ENCODE measurements at places on chromosomes 7 and 10.
A peak's percentile ranks its signal among the peaks of the same experiment; 100 is the strongest.

DNA sequence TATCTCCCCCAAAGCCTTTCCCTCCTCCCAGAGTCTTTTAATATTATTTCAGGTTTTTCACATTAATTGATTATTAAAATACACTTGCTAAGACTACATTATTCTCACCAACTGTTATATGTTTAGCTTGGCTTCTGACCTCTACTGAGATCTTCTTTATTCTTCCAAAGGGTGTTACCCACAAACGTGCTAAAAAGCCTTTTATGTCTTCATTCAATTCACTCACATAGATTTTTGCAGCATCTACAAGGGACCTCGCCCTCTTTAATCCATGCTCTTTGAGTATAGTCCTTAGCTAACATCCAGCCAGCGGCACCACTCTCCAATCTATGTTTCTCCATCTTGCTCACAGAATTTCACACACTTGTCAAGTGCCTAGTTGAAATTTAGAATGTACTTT, 115.9 kb downstream of the HIPK2 start:
- no peak for DNase-seq

DNA sequence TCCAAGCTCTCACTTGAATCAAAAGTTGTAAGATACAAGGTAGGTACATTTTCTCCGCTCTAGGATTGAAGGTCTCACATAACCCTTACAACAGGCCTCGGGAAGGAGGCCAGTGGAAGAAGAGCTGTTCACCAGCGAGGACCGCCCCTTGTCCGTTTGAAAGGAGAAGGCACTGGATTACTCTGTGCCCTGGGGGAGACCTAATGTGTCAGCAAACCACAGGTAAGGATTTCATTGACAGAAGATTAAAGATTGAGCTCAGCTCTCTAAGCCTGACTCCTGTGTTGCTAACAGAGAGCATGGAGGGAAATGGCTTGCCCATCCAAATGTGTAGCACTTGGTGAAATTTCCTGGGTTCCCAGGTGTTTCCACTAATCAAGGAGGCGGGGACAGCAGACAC, 81.2 kb downstream of the SLC16A9 start:
- DNase-seq = no peak

DNA sequence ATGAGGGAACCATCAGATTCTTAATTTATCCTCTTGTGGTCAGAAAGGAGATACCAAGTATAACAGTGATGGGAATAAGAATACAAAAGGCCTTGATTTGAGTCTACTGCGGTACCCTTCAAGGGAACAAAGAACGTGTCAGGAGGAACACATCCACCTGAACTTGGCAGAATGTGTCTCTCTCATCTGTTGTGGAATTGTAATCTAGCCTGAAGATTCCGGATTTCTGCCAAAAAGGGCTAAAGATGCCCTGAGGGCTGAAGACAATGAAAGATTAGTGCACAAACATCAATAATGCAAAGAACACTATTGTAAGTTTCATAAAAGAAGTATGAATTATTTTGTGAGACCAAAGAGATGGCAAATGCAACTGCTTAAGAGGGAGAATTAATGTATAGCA, 134.8 kb downstream of the RELN start:
- DNase-seq = no peak

GRCh38 chr7:156845379-156846101, 47.4 kb downstream of the LMBR1 start:
- no peak for DNase-seq

GRCh38 chr10:90846746-90847145, 11.1 kb downstream of the HTR7 start:
- no peak for DNase-seq

DNA sequence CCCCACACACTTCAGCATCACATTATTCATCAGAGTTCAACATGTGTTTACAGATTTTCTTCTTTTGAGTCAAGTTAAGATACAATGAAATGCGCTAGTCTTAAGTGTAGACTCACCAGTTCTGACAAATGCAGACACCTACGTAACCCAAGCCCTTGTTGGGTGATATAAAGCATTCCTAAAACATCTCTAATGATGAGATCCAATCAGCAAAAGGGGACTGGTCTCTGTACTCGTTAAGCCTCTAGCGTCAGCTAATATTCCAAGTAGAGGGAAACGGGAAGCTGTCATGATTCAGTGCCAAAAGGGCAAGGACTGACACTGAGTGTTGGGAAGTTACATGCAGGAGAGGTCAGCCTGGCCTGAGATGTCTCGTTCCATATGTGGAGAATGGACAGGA, 38.7 kb upstream of the TRIL start:
- peak; percentile 62 for DNase-seq

DNA sequence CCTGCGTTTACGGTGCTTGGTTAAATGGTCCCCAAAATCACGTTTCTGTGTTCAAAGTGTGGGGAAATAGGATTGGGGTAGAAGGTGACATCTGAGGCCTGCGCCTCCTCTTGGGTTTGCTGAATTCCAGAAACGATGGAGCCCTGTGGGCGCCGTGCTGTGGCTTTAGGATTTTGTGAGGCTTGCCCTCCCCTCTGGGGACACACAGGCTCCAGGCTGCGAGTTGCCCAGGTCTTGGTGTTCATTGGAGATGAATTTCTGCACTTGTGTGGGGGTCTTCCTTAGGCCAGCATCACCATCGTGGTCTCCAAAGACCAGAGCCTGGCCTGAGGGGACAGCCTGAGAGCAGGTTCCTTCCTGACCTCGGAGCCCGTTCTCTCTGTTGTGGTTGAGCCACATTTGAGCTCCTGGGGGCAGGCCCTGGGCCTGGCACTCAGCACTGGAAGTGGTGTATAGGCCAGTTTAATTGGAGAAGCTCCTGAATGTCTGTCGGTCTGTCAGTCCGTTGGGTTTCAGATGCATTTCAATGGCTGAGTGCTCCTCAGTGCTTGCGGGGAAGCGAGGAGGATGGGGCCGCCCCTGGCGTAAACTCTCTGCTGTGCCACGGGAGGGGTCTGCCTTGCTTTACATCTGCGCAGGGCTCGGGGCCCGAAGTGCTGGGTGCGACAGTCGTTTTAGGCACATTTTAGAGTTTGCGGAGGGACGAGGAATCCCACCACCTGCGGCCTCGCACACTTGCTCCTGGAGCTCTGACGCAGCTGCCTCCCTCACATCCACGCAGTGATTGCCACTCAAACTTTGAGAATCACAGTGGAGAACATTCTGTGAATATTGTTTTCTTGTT, 71.7 kb downstream of the DNAJB6 start:
- DNase-seq = no peak

- DNase-seq = no peak
Measured at GRCh38 chr10:71940752-71941151, 23.4 kb upstream of the CHST3 start.

- peak; percentile 82 for DNase-seq
Measured at GRCh38 chr7:22601812-22602565, 102.0 kb upstream of the STEAP1B start.

DNA sequence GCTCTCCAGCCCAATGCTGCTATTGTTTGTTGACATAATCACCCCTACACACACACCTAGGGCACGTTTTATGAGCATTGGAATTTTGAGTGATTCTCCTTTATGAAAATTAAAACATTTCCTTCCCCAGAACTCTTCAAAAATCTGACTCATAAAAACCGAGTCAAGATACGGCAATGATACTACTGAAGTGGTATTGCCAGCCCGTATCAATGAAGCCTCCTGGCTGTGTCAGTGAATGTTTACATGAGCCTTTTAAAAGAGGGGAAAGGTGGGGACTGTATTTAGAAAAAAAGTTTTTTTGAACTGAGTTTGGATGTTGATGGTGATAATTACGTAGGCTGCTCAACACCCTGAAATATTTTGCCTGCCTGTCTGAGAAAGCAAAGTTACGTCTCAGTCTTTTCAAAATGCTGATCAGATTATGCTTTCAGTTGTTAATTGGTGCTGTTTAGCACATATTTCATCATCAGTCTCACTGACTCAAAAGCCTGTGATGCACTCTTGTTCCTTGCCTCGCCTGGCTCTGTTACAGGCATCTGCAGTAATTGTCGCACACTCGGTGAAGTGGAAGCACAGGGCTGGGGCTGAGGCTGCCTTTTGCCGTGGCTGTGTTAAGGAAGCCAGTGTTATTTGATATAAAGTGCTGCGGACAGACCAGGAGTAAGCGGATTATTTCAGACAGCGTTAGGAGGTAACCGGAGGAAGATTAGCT, 157.4 kb upstream of the TCF7L2 start:
- DNase-seq = peak; percentile 76

- no peak for DNase-seq
Measured at GRCh38 chr7:23892019-23892418, 182.0 kb downstream of the STK31 start.

- peak; percentile 57 for DNase-seq
Measured at GRCh38 chr7:38558761-38559345, 72.3 kb downstream of the AMPH start.

DNA sequence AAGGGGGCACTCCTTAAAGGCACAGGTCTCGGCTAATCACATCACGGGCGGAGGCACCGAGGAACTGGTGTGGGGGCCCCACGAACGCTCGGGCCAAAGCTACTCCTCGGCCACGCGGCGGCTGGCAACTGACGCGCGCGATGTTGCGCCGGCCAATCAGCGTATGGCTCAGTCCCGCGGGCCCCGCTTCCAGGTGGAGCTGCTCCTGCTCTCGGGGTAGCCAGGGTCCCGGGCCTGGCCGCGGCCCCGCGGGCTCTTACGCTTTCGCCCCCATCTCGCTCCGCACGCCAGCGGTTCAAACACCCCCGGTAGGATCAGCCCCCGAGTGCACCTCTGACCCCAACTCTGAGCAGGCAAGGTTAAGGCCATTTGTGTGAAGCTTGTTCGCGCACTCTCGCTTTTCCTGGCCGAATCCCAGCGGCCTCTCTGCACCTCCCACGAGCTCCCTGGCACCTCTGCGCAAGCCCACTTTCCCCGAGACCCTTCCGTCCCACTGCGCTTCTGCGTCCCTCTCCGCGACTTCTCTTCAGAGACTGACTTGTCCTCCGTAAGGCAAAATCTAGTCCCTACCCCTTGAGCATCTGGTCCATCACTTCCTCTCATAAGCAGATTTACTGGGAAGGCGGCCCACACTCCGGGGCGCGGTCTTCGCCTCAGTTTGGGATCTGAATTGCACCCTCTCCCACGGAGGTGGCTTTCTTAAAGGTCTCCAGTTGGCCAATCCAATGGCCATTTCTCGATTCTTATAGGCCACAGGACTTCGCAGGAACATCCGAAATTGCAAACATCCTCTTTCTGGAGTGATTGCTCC, 200.9 kb upstream of the TBX20 start:
- DNase-seq = no peak

GRCh38 chr10:91105269-91105668, 115.2 kb upstream of the PCGF5 start:
- DNase-seq = no peak

GRCh38 chr10:11046776-11047160, 29.1 kb downstream of the CELF2 start:
- no peak for DNase-seq

GRCh38 chr7:96328016-96328415, 6.1 kb upstream of the SLC25A13 start:
- no peak for DNase-seq

- no peak for DNase-seq
Measured at GRCh38 chr10:2948127-2948854, 119.1 kb upstream of the PFKP start.

- peak; percentile 68 for DNase-seq
Measured at GRCh38 chr10:115606086-115606485, 512.9 kb downstream of the ATRNL1 start.

DNA sequence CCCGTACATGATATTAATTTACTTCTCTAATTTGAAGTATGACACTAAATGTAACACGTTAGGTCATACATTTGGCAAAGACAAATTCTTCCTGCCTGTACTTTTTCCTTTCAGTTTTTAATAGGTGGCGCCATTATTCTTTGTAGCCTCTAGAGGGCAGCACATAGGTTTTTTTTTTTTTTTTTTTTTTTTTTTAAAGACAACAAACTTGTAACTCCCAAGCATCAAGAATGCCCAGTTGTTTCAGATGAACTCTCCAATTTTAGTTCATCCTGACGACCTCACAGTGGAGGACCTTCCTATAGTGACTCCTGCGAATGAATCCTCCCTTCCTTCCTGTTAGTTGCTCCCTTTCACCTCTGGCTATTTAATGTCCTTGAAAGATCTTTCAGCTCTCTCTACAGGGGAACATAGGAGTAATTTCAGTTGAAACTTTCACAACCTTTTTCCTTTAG, 139.3 kb upstream of the HDAC9 start:
- peak; percentile 48 for DNase-seq

DNA sequence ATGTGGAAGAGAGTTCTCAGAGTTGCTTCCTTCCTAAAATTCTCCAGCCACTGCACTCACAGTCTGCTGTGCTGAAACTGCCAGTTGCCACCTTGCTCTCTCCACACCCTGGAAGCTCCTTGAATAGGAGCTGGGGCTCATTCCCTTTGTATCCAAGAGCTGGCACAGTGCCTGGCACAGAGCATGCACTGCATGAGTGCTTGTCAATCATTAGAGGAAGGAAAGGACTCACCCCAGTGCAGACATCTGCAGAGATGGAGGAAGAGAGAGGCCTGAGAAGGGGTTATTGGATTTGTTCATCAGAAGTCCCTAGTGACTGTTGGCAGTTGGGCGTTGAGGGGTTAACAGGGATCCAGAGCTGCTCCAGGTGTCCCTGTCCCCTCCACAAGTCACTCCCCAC, 41.7 kb upstream of the DUSP5 start:
- no peak for DNase-seq

GRCh38 chr10:75932921-75933320, 501.5 kb downstream of the LRMDA start:
- no peak for DNase-seq

DNA sequence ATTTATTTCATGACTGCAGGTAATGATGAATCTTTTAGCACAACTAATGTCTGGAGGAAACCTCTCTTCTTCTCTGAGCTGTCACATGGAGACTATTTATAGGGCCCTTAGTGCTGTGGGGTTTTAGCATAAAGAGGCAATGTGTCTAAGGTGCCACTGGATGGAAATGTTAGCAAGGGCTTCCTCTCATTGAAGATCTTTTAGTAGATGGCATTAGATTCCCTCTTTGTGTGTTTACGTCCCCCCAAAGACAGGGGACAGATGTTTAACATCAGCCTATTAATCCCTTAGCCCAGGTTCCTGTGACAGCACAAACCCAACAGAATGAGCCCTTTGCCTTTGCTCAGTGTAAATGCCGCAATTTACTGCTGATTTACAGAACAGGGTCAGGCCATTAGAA, 208.6 kb downstream of the SKAP2 start:
- DNase-seq = no peak

GRCh38 chr7:13104128-13104527, 416.7 kb downstream of the ARL4A start:
- no peak for DNase-seq

GRCh38 chr10:42477170-42477569, 161.2 kb downstream of the ZNF33B start:
- no peak for DNase-seq

GRCh38 chr7:93723424-93724124, 149.1 kb upstream of the CALCR start:
- DNase-seq = no peak

- no peak for DNase-seq
Measured at GRCh38 chr7:71601851-71602250, 469.9 kb downstream of the GALNT17 start.

Data from fibroblast of skin of right biceps (primary cell).